ENCODE measurements at places on chromosomes 6 and 20. TPM values are rescaled to one million over a fixed set of nuclear protein-coding genes. Genes with fewer than 3 reads are reported as not detected.

DNA sequence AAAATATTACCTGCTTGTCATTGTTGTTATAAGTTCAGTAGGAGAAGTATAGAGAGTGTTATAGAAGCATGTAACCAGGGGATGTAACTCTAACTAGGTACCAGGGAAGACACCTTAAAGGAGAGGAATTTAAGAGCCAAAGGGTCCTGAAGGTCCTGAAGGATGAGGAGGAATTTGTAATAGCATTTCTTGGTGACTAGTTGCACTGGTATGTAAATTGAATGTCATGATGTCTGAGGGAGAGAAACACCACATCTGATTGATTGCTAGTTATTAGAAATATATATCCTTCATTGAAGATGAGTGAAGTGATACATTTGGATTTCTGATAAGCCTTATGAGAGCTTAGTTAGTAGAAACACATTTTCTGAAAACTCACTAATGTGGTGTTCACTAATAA, 643.8 kb downstream of the RFPL4B start:
- DNase-seq, result no peak

DNA sequence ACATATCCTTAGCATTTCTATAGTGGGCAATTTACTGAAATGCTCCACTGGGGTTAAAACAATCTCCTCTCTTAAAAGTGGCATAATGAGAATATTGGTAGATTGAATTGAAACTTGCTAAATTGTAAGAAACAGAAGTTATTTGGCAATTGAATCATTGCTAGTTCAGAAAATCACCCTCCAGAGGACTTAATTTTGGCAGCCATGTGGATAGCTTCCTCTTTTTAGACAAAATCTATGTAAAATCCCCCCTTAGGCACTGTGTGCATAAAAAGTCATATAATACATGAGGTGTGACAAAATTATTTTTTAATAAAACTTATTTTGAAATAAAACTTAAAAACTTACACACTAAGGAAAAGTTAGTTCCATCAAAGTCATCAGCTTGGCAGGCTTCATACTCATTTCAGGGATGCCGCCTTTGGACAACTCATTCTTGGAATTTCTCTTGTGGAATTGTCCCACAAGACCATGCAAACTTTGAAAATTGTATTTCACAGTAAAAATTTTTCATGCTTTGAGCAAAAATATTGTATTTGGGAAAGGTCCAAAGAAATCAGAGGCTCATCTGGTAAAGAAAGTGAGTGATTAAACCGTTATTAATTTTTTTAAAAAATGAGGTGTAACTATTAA, 473.0 kb downstream of the BCKDHB start:
- no peak for DNase-seq

MCCD1 gene
- not detected for total RNA-seq

DNA sequence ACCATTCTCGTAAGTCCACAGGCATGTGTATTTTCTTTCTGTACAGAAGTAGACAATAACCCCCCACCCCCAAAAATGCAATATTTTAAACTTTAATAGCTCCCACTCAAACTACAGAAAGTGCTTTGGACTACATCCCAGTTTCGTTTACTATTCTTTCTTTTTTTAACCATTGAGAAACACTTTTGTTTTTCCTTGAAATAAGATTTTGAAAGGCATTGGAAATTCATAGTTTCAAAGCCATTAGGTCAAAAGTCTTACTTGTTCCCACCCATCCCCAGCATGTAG, 140.0 kb downstream of the KIF16B start:
- DNase-seq, result no peak

GRCh38 chr6:37323580-37323979, 30.2 kb upstream of the RNF8 start:
- DNase-seq, result no peak

GRCh38 chr20:5191829-5192569, 65.2 kb downstream of the CDS2 start:
- peak; percentile 16 for DNase-seq

GSTA5 gene
- total RNA-seq, result not detected

GRCh38 chr6:37699887-37700619, 2.4 kb upstream of the MDGA1 start:
- DNase-seq, result no peak

GRCh38 chr6:43489277-43490072, 12.1 kb downstream of the TJAP1 start:
- DNase-seq, result no peak

ZNF337 gene
- total RNA-seq, result 6.9 TPM

GRCh38 chr6:138346302-138347195, 31.2 kb upstream of the SMIM28 start:
- no peak for DNase-seq

DNA sequence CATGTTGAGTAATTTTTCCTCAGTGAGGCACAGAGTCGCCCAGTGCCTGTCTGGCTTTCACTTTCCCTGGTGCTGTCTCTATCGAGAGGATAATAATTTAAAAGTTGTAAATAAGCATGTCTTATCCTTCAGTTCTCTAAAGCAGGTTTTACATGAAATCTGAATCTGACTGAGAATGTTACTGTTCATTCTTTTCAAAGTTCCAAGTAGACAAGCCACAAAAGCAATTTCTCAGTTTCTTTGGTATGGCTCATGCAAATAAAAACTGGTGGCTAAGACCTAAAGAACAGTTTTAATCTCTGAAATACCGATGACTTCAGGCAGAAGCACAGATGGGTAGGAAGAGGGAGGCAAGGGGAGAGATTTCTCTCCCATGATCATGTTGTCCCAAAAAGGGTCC, 87.6 kb upstream of the GCM1 start:
- no peak for DNase-seq

SCUBE3 gene
- total RNA-seq, result 1.6 TPM

- no peak for DNase-seq
Measured at GRCh38 chr20:51470499-51470820, 72.1 kb downstream of the NFATC2 start.

DNA sequence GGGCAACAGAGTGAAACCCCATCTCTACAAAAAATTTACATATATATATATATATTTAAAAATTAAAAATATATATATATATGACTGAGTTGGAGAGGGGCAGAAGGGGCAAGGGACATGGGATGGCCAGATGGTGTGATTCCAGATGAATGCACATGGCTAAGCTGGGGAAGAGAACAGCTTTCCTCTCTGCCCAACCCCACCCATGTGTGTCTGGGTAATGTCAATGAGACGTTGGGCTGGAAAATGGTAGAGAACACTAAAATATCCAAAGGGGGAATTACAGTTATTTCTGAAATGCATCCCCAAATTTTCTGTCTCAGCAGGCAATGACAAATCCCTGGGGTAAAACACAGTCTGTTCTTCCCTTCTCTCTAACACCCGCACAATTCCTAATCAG, 31.2 kb upstream of the CCND3 start:
- no peak for DNase-seq

DNA sequence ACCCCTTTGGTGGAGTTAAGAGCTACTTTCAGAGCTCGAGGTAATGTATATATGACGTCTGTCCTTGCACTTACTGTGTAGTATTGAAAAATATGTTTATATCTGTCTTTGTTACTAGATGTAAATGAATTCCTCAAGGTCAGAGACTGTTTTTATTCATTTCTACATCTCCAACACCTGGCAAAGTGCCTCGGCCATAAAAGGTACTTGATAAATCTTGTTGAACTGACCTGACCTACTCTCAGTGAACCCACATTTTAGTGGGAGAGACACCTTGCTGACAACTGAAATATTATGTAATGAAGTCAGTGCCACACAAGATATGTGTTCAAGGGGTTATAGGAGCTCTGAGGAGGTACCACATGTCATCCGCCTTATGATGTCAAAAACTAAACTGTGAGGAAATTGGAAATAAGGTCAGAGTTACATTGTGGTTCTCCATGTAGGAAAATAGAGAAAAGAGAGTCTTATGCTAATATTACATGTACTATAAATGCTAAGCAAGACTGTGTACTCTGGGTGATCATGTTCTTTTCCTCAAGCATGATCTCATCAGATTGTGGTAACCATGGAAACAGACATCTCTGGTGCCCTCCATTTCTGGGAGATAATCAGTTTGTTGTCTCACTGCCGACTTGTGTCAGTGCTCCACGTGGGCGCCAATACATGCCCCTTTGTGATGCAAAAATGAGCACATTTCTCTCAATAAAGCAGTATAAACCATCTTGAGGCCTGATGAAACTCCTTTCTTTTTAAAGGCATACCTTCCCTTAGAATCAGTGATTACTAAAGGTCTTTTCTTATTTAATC, 5.7 kb upstream of the TMEM30A start:
- DNase-seq, result no peak

GNRH2 gene
- 0.50 TPM for total RNA-seq

DNA sequence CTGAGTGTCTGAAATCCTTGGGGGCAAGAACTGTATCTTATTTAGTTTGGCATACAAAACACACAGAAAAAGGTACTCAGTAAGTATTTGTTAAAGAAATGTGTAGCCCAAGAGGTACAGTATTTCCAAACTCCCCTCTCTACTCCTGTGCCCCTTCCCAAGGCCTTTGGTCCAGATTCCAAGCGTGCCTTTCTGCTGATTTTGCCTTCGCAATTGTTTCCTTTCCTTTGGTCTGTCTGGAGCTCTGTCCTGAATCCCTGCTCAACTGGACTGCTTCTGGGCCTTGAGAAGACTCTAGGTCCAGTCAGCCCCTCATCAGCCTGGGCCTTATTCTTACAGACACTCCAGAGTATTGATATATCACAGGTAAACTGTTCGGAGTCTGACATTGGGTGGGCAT, 122.2 kb upstream of the SYNCRIP start:
- DNase-seq, result no peak

- peak; percentile 69 for DNase-seq
Measured at GRCh38 chr20:30593572-30593971, 663.9 kb upstream of the DEFB115 start.

RIPOR3 gene
- 5.4 TPM for total RNA-seq

GRCh38 chr20:20783450-20783849, 71.0 kb upstream of the RALGAPA2 start:
- DNase-seq, result no peak

DNA sequence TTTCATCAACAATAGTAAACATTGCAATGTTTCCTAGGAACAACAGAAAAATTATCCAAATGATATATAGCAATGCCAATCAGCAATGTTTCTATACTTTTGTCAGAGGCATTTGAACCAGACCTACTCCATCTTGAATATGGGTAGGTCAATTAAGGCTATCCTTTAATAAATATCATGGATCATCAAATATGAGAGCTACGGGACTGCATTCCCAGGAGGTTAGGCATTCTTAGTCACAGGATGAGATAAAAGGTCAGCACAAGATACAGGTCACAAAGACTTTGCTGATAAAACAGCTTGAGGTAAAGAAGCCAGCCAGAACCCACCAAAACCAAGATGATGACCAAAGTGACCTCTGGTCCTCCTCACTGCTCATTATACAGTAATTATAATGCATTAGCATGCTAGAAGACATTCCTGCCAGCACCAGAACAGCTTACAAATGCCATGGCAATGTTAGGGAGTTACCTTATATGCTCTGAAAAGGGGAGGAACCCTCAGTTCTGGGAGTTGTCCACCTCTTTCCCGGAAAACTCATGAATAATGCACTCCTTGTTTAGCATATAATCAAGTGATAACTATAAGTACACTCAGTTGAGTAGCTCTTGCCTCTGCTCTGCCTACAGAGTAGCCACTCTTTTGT, 8.6 kb upstream of the SERPINB6 start:
- DNase-seq, result no peak

- no peak for DNase-seq
Measured at GRCh38 chr6:109051301-109052017, 43.2 kb downstream of the SESN1 start.

DNA sequence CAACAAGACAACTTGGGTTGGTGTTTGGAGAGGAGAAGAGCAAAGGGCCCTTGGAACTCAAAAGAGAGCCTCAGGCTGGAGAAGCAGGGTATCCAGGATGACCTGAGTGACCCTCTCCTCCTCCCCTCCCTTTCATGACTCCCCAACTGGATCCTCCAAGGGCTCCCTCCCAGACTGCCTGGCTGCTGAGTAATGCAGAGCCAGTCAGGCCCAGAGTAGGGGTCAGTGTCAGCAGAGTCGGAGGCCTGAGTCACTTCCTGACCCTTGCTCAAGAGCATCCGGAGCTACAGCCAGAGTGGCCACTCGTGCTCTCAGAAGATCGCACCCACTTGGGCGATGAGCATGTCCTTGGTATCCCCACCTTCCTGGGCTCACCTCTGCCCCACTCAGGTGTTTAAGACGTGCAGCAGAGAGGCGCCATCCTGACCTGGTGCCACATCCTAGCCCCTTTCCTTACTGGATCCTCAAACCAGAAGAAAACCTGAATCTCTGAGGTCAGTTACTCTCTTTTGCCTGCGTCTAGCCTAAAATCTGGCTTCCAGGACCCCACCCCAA, 2.8 kb upstream of the MAPK13 start:
- no peak for DNase-seq

BCAS1 gene
- total RNA-seq, result 0.25 TPM

- no peak for DNase-seq
Measured at GRCh38 chr6:99308788-99309187, 40.7 kb downstream of the FAXC start.

CRISP2 gene
- not detected for total RNA-seq

GRCh38 chr6:41039060-41039998, at the start of gene UNC5CL:
Gene UNC5CL, minus strand, starts transcription at chr6:41039221. Its CDS starts 4,147 bp downstream, at chr6:41035074.
- DNase-seq, result peak; percentile 77

SPATA25 gene
- 3.7 TPM for total RNA-seq

DNA sequence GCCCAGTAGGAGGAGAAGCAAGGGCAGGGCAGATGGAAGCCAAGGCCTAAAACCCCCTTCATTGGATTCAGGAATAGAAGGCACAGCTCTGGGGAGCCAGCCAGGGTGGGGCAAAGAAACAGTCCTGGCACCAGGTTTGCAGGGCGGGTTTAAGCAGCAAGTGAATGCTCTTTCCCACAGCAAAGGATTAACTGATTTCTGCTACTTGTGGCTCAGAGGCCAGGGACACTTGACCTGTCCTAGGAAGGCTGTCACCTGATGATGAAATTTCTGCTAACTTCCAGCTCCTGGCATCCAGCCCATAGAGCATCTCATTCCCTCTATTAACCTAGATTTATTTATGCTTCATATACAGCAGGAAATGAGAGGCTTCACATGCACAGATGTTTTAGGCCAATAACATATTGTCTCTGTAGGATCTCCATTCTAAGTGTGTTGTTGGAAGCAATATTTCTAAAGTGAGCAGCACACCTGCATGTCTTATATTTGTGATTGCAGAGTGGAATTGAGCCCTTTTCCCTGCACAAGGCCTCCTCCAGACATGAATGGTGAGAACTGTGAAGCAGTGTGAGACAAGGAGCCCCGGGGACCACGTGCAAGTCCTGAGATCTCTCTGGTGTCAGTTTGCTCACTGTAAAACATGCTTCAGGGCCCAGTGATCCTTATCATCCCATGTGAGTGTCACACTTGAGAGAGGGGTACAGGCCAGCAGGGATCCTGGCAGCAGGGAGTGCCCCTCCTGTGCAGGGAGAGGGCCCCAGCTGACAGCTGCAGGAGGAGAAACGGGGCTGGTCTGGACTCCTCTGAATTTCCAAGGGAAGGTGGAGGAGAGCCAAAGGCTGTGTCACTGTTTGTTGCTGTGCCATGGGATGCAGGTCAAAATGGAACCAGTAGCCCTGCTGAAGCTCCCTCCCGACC, 41.1 kb upstream of the CST5 start:
- no peak for DNase-seq

SMOC2 gene
- 3.9 TPM for total RNA-seq

GRCh38 chr20:57450419-57450818, 59.2 kb downstream of the RBM38 start:
- no peak for DNase-seq
